Neural progenitor cell (in vitro differentiated cells): ENCODE measurements at places on chromosomes 7 and 10.
A peak's percentile ranks its signal among the peaks of the same experiment; 100 is the strongest.

DNA sequence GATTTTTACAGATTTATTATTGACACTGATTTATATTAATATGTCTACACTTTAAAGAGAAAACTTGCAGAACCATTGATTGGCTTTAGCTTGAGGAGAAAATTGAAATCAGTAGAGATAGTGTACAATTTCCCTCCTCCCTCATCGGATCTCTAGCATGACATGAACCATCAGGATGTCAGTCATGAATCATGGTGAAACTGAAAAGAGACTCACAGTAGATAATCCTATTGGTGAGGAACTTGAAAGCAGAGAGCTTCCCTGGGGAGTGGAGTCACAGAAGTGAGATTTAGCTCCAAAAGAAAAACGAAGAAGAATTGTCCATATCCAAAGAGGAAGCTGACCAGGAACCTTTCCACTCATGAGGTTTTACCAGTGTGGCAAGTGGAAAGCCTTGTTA, 346.8 kb downstream of the ABCA13 start:
- DNase-seq: no peak

DNA sequence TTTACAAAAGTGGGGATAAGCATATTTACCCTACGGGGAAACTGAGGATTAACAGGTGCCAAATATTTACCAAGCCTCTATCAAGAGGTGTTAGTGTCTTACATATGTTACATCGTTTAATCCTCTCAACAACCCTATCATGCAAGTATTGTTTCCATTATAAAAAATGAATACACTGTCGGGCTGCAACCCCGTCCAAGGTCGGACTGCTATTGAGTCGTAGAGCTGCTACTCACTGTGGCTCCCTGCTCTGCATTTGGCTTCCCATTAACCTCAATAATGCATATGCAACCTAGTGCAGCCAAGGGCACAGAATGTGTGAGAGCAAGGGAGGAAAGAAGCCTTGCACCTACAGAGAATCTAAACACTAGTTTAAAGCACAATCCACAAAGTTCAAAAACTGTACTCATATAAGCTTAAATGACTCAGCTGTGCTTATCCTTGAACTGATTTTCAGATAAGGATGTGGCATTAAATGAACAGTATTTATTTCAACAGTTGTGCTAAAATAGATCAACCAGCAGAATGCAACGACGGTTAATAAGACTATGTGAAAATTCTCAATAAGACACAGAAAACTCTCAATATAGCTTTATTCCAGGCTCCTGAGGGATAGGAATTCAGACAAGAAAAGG, 49.9 kb downstream of the UBE2H start:
- DNase-seq: no peak

GRCh38 chr10:128480601-128481000, 354.4 kb upstream of the MKI67 start:
- no peak for DNase-seq

DNA sequence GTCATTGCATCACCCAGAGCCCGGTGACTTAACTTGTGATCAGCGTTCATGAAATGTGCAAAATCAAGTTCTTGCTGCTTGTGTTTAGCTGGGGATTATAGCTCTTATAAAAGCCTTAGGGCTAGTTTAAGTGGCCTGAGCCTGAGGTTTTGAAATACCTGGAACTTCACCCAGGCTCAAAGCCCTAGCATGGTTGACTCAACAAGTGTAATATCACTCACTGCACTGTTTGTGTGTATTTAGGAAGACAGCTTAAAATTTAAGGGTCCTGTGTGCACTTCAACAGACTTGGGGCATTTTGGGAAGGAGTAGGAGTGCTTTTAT, 489.5 kb downstream of the GATA3 start:
- DNase-seq: no peak

DNA sequence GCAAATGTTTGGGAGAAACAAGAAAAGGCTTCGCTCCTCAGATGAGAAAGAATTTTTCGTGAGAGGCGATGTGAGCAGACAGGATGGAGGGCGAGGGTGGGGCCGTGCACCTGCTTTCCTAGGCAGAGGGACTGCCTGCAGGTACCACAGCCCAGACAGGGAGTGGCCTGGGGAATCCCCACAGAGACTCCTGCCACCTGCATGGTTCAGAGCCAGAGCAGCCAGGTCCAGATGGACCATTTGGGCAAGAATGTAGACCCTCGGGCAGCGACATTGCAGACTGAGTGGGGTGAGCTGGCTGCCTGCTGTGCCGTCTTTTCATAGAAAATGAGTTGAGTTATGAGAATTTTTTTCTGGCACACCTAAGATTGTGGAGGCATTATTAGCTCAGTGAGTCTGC, 216.8 kb downstream of the SNX10 start:
- no peak for DNase-seq

- DNase-seq: no peak
Measured at GRCh38 chr10:98577168-98577567, 130.4 kb upstream of the HPS1 start.

GRCh38 chr10:123530166-123530870, 135.8 kb upstream of the GPR26 start:
- no peak for DNase-seq

DNA sequence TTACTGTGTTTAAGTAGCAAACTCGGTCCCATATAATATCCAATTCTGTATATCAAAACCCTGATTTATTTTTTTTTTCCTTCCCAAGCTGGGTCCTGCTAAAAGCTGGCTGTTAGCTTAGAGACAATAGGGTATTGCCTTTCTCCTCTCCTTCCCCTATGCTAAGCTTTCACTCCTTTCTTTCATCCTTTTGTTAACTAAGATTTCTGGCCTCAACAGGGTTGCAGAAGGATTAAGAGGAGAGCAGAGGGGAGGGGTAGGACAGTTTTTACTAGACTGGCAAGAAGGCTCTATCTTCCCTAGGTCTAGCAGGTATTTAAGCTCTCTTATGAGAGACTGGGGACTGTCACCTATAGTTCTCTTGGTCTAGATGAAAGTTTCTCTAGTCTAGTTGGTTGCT, 229.2 kb downstream of the KCND2 start:
- peak; percentile 78 for DNase-seq

DNA sequence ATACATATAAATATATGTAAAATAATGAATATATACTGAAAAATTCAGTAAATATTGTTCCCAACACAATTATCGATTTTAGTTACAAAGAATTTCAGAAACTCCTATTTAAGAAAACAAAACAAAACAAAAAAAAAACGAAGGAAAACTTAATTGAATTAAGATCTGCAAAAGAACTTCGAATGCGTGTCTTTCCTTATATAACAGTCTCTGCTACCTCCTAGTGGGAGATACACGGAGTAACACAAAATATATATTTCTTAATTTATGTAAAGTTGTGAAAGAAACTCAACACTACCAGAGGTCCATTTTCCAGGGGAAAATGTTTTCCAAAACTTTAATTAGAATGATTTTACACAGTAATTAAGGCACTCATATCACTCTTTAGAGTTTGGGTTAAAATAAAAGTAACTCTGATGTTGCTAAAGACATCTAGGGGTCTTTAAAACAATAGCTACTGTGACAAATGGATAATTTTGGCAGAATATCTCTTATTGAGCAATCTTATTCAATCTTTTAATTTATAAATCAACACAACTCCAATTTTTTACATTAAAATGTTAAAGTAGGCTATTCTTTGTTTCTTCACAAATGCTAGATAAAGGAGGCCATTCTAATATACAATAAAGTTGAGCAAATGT, 41.6 kb downstream of the NEBL start:
- peak; percentile 18 for DNase-seq

DNA sequence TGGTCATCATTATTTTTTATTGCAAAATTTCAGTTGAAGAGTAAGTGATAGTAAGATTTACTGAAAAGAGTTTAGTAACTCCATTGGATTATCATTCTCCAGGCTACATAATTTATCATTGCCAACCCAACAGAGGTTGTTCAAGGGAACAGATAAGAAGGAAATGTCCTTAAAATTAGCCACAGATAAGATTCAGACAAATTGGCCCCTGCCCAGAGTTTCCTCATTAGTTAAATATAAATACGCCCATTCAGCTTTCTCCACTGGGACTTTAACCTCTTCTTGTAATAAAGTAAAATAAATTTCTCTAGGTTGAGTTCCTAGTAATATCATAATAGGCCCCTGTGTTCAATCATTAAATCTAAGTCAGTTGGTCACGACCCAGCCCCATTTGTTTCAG, 27.7 kb upstream of the PHYHIPL start:
- no peak for DNase-seq

GRCh38 chr7:4830176-4830575, 31.7 kb downstream of the PAPOLB start:
- peak; percentile 89 for DNase-seq

DNA sequence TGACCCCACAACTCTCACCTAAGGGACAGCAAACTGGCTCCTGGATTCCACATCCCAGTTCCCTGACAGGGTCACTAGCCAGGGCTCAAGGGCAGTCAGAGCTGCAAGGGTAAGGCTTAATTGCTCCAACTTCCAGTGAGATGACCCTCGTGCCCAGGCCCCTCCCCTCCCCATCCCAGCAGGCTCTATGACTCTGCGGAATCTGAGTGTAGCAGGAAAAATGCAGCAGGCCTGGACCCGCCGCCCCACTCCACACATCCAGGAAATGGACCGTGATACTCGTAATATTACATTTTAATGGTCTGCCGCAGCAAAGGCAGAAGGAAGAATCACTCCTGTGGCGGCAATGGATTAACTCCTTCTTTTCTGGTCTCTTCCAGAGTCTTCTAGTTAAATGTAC, 91.7 kb upstream of the CHST15 start:
- DNase-seq: no peak

DNA sequence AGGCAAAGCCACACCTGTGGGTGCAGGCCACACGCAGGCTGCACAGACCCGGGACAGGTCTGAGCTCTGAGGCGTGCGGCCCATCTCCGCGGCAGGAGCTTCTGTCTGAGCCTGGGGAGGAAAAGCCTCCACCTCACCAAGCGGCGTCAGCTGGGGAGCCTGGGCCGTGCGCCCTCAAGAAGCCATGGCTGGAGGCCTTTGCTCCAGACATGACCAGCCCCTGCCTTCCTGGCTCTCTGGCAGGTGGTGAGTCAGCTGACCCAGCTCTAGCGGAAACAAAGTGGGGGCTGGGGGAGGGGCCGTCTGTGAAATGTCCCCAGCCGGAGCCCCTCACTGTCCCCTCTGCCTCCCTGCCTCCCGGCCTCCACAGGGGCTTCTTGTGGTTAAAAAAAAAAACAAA, 12.5 kb downstream of the GPER1 start:
- no peak for DNase-seq

DNA sequence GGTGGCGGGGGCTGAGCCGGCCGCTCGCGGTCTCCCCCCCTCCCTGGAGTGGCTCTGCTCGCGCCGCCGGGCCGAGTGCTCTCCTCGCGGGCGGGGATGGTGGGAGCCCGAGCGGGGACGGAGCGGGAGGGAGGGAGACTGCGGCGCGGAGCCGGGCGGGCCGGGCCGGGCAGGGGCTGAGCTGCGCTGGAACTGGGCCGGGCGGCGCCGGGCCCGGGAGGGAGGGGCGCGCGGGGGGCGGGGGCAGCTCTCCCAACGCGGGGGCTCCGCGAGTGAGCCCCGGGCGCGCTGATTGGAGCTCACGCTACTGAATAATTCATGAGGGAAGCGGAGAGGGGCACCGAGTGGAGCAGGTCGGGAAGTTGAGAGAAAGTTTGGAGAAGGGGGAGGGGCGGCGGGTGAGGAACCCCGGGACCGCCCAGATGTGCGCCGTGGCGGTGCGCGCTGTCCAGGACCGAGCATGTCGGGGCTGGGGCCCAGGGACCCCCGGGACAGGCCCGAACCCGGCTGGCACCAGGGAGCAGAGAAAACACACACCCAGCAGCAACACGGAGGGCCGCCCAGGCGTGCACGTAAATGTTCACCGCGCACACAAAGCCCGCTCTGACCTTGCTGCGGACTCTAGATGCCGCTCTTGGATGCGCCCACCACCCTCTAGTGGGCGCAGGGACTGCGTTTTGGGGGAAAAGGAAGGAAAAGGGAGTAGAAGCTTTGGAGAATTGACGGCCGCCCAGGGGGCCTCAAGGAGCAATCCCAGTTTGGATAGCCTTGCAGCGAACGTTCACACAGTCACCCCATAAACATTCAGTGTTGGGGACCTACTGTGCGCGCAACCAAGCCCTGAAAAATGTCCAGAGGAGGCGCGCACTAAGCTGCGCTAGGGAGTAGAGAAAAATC, at the start of gene EPHB4:
EPHB4 (minus strand) TSS at position 194 of the 897 bp plus-strand sequence. CDS start 493 bp downstream, outside the sequence.
- DNase-seq: peak; percentile 95

DNA sequence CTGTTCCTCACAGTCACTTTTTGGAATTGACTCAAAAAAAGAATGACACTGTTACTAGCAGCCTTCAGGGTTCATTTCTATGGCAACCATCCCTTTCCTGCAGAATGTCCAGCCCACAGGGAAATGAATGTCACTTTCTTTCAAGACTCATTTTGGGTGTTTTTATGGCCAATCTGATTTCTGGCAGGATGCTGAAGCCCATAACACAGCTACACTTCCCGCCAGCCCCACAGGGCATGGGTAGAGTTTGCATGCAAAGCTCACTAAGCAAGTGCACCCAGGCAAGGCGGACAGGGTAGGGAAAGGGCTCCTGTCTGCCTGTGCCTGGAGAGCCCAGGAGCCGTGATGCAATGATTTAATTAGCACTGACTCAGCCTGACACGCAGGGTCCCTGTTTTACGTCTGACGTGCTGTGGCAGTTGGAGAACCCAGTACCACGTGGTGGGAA, 26.1 kb upstream of the GPAM start:
- no peak for DNase-seq

- no peak for DNase-seq
Measured at GRCh38 chr10:75179657-75180177, 30.9 kb upstream of the VDAC2 start.

- no peak for DNase-seq
Measured at GRCh38 chr10:73816917-73817729, 5.7 kb upstream of the NDST2 start.

DNA sequence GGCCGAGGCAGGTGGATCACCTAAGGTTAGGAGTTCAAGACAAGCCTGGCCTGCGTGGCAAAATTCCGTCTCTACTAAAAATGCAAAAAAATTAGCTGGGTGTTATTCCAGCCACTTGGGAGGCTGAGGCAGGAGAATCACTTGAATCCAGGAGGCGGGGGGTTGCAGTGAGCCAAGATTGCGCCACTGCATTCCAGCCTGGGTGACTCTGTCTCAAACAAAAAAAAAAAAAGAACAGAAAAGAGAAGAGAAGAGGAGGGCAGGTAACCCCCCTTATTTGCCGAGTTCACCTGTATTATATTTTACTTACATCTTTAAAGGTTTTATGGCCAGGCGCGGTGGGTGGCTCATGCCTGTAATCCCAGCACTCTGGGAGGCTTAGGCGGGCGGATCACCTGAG, 91.7 kb downstream of the RNF216 start:
- no peak for DNase-seq

DNA sequence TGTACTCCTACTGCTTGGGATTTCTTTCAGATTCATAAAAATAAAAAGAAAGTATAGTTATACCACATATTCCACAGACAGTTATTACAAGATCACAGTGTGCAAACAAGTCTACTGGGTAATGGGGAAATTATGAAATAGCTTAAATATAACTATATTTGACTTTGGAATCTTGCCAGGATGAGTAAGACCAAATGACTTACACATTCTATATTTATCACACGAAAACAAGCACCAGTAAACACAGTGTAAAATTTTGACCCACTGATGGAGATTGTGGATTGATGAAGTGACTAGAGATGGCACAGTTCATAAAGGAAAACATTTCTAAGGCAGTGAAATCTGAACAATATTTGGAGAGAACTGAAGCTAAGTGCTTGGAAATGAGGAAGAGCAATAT, 339.7 kb downstream of the THSD7A start:
- no peak for DNase-seq

GRCh38 chr7:6619961-6620360, 4.6 kb downstream of the ZNF853 start:
- DNase-seq: no peak

GRCh38 chr10:121831777-121832176, 96.1 kb downstream of the ATE1 start:
- no peak for DNase-seq
